ENCODE measurements at places on chromosomes 11 and 22.

GRCh38 chr11:65251476-65251875, 10.3 kb upstream of the POLA2 start:
- DNase-seq = no peak

DNA sequence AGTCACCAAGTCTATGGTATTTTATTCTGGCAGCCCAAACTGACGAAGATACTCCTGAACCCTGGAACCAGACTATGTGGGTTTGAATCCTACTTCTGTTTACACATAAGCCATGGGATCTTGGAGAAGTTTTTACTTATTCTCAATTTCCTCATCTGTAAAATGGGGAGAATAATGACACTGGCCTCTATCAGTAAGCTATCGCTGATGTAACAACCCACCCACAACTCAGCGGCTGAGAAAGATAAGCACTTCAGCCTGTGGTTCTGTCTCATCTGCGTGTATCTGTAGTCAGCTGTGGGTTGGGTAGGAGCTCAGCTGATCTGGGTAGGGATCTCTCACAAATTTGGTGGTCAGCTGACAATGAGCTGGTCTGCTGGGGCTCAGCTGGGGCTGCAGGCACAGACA, 68.0 kb upstream of the ALX4 start:
- DNase-seq = no peak

- DNase-seq = no peak
Measured at GRCh38 chr22:20210473-20211059, 57.6 kb downstream of the RTN4R start.

GRCh38 chr11:69825941-69826340, 6.7 kb upstream of the FGF3 start:
- no peak for DNase-seq

- DNase-seq = no peak
Measured at GRCh38 chr11:110720431-110721275, 8.4 kb upstream of the ARHGAP20 start.

DNA sequence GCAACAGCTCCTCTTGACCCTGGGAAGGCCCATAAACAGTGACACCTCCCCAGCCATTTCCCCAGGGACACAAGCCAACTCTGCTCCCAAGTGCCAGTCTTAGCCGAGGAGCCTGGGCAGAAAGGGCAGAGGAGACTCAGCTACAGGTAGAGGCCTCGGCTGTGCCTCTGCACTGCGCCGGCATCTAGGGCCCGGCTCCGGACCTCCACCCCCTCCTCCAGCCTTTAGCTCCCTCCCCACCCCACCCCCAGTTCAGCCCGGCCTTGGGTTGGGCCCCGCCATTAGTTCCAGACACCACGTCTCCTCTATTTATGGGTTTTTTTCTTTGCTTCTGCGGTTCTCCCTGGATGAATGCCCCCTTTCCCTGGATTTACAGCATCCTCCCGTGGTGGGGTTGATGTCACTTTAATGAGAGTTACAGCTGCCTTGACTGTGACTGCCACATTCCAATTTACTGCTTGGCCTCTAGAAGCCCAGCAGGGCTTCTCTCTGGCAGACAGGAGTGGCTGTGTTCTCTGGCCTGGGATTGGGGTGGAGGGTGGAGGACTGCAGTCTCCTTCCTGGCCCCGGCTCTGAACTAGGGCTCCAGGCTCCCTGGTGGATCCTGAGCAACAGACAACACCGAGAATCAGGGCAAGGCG, 13.5 kb upstream of the OAF start:
- DNase-seq = no peak

DNA sequence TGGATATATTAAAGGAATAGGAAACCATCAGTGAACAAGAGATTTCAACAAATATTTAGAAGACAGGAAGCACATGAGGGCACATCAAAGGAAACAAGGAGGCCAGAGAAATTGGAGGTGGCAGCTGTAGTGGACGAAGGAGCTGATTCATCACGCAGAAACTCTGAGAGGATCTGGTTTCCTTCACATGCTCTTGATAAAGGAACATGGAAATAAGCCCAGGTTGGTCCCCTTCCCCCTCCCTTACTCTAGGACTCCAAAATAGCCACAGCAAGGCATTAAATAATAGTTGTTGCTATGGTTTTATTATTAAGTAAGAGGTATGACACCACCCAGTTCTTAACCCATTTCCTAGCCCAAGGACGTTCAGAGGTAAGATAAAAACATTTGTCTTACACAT, 11.3 kb downstream of the IZUMO1R start:
- no peak for DNase-seq

DNA sequence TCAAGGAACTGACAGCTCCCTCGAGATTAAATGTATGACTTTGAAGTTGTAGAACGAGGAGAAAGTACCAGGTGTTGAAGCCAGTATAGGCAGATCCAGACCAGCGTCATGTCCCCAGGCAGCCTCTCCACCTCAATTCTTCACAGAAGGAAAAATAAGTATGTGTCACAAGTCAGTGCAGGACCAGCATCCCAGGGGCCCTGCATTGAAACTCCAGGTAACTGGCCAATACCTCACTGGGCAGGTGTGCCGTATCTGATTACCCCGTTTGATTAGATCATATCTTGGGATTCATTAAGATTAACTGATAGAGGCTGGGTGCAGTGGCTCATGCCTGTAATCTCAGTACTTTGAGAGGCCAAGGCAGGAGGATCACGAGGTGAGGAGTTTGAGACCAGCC, 466.7 kb upstream of the B3GAT1 start:
- no peak for DNase-seq

DNA sequence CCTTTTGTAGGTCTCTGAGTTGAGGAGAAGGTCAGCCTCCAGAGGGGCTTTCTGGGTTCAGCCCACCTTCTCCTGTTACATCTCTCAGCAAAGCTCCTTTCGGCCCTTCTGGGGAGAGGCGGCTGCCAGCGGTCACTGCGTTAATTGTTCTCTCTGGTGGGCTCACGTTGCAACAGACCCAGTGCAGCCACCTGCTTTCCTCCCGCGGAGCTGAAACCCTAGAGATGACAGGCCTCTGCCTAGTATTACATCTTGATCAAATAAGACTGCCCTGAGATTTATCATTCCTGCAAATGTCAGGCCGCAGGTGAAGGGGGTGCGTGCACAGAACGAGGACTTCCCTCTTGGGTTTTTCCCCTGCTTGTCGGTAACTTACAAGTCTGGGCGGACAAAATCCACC, 43.2 kb upstream of the CREB3L1 start:
- no peak for DNase-seq

GRCh38 chr11:61406991-61407728, 14.8 kb downstream of the TMEM216 start:
- no peak for DNase-seq

- DNase-seq = no peak
Measured at GRCh38 chr22:49995361-49996118, 17.0 kb downstream of the IL17REL start.

- DNase-seq = no peak
Measured at GRCh38 chr11:102188488-102188887, 78.2 kb downstream of the YAP1 start.

- no peak for DNase-seq
Measured at GRCh38 chr11:43712676-43713075, 32.1 kb downstream of the HSD17B12 start.

GRCh38 chr11:9626496-9627394, 37.1 kb upstream of the SWAP70 start:
- DNase-seq = no peak

DNA sequence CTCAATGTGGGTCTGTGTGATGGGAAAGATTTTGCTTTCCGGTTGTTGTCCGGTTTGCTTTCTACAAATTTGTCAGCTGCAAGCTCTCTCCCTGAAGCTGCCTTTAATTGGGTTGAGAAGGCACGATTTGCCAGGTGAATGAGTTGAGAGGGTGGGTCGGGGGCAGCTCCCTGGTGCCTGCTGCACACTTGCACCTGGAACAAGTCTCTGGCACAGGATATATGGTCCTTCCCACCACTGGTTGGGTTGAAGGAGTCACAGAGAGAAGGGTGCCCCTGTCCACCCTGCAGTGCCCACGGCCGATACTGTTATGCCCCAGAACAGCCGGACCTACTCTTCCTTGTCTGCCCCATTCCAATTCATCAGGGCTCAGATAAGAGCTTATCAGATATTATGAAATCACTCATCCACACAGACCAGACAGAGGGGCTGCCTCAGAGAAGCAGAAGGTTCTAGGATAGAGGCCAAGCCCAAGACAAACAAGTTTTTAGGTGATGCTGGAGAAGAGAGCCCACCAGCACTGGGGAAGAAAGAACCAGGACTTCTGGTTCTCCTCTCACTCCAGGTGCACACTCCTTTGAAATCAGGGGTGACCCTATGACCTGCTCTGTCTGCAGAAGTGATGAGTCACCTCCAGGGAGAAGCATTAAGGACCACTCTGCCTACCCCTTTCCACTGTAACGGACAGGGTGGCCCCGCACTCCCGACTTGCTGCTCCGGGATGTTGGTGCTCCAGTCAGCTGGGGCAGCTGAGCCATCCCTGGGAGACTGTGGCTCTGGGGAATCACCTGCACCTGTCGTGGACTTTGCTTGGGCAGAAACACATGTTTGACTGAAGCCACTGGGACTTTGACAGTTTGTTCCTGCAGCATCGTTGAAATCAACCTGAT, 45.3 kb downstream of the RTL6 start:
- DNase-seq = no peak

DNA sequence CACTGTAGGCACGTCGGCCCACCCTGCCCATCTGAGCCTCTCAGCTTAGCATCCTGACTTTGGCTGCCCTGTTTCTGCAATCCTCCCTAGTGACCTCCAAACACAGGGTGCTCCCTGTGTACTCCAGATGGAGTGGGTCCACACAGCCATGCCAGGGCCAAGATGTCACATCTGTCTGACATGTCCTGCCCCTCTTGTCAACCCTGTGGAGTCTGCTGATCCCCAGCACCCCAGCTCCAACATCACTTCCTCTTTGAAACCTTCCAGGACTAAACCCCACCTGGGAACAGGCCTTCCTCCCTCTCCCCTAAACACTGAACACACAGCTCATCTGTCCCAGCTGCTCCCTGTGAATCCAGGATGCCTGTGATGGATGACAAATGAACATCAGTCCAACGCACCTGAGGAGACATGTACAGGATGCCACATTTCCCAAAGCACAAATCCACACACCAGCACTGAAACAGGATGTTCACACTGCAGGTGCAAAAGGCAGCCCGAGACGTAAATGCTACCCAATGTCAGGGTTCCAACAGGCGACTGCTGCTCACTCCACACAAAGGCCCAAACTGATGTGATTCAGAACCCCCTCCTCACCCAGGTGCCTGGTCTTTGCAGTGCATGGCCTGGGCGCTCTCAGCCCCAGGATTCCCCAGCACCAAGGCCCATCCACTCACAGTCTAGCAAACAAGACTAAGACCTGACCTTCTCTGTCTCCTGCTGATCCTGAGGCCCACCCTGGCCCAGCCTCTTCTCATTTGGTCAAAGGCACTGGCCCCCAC, 2.0 kb upstream of the TSSK2 start:
- DNase-seq = no peak

DNA sequence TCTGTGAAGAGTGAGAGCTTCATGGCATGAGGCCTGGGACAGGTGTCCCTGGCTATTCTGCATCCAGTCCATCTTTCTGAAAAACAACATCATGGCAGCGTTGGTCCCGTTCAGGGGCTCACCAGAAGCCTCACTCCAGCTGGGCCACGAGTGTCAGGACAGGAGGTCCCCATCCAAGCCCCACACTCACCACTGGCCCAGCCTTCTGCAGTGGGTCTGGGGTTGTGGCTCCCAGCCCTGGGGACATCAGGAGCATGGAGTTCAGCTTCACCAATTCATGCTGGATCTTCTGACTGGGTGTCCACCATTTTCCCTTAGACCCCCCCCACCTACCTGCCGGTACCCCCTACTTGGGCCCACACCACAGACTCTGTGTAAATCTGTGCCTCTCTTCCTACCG, 400.3 kb downstream of the BRD1 start:
- DNase-seq = no peak

- no peak for DNase-seq
Measured at GRCh38 chr11:85745626-85746025, 59.6 kb upstream of the CCDC89 start.

GRCh38 chr11:60844045-60844869, 2.3 kb downstream of the CCDC86 start:
- no peak for DNase-seq

DNA sequence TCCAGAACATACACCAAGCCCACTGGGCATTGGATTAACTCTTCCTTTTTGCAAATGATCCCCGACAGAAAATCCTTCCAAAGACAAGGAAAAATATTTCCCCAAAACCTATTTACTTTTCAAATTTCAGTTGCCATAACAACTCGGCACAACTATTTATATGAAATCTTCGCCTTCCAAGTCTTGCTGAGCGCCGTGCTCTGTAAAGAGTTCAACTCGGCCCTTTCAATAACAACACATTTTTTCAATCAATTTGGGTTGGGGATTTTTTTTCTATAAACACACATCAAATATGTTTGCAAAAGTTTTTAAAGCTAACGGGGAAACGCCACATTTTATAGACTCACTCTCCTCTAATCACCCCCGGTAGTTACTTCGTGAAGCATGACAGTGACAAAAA, 333.8 kb downstream of the MN1 start:
- no peak for DNase-seq

DNA sequence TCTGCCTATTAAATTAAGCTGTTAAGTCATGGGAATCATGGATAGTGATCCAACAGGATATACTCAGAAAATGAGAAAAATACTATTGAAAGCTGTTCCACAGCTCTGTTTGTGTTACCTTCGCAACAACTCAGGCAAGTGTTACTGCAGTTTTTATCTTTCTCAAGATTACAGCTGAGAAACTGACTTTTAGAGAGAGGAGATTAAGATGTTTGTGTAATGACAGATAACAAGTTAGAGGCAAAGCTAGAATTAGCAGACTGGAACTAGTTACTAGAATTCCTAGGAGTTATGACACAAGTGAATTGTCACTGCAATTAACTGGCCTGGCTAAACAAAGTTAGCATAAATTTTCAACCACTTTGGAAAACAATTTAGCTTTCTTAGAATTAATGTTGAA, 1.6 kb downstream of the SLN start:
- DNase-seq = no peak

GRCh38 chr11:116353589-116353988, 419.2 kb downstream of the BUD13 start:
- DNase-seq = no peak

DNA sequence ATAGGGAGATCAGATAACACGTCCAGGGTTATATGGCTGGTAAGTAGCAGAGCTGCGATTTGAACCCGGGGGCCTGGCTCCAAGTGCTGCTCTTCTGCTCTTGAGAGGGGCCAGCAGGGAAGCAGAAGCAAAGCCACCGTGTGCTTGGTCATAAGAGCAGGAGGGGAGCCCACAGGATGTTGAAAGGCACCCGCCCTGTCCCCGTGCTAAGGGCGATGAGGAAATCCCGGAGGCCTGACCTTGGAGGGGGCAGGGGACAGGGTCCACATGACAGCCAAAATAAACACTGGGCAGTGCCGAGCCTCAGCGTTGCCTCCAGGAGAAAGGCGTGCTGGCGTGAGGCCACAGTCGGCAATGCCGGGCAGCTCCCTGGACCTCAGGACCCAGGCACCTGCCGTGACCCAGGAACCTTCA, 28.8 kb downstream of the TOM1 start:
- DNase-seq = no peak

GRCh38 chr11:126475014-126475991, 119.8 kb downstream of the ST3GAL4 start:
- DNase-seq = no peak

DNA sequence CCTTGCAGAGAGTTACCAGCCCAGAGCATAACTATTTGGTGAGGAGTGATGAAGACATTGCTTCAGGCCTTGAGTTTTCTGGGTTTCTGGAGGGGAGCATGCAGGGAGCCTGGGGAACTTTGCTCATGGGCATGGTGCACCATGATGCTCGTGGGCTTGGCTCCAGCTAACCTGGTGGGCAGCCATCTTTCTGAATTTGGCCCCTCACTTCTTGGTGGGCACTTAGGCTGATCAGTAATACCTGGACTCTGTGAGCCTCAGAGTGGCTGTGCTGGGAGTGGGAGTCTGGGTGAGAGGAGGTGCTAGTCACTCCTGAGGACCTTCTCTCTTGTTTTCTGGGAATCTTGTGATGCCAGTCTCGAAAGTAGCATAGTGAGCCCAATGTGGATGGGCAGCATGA, 30.6 kb downstream of the AMPD3 start:
- no peak for DNase-seq

Measured in activated CD4-positive, alpha-beta T cell treated with anti-CD3 and anti-CD28 coated beads, Interleukin-10, Interleukin-2, amounts not matched to agents 100 ng/mL and 50 ng/mL, durations not matched to agents 16 hours and 8 hours (primary cell).